Dorsolateral prefrontal cortex (tissue), 122 donors: ENCODE measurements at places on chromosomes 11 and 22. TPM values are rescaled to one million over a fixed set of nuclear protein-coding genes. Genes with fewer than 3 reads are reported as not detected.

The RBFOX2 gene
- 179 TPM for total RNA-seq

The RFPL2 gene
- total RNA-seq: 8.5 TPM

The HOATZ gene
- total RNA-seq: not detected

The PANX3 gene
- not detected for total RNA-seq

The ABCC8 gene
- total RNA-seq: 84.2 TPM

The MS4A14 gene
- 1.6 TPM for total RNA-seq

The LINC01488 gene
- not detected for total RNA-seq

The SHISAL1 gene
- 65.0 TPM for total RNA-seq

The TCIRG1 gene
- 26.2 TPM for total RNA-seq

The CCDC188 gene
- 0.59 TPM for total RNA-seq

The LAYN gene
- 5.6 TPM for total RNA-seq

The SLC25A45 gene
- 7.7 TPM for total RNA-seq

The SLC22A12 gene
- not detected for total RNA-seq
